ENCODE measurements at places on chromosomes 4 and X.

GRCh38 chr4:86737244-86737643 lies 111.9 kb downstream of the SLC10A6 start:
- no peak for DNase-seq

DNA sequence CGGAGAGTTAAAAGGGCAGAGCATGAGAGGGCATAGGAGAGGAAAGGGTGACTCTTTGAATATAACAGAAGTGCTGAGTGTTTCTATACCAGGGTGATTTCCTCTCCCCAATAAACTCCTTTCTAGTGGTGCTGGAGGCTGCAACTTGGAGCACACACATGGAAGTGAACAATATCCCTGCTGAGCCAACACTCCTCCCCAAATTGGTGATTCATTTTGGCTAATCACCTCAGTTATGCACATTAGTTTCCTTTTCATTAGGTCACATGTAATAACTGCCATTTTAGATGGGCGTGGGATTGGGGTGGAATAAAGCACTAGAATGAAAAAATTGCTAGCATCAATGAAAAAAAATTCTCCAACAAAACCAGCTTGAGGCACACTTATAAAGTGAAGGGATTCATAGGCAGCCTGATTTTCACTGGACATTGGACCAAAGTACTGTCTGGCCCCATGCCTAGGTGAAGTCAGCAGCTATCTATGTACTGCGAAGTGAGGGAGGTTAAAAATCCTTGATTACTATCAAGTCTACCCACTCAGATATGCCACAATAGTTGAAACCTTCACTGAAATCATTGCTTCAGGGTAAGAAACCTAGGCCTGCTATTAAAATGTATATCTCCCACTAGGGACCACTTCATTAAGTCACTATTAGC lies 174.0 kb downstream of the GLUD2 start:
- no peak for DNase-seq

- no peak for DNase-seq
Measured at GRCh38 chr4:75567725-75568124, 11.9 kb downstream of the ODAPH start.

- DNase-seq: no peak
Measured at GRCh38 chr4:141768954-141769353, 132.6 kb downstream of the IL15 start.
